Caudate nucleus (tissue), 63 donors: ENCODE measurements at places on chromosomes 5 and 9.
A peak's percentile ranks its signal among the peaks of the same experiment; 100 is the strongest.

GRCh38 chr5:1391691-1392090 is 46.8 kb upstream of the CLPTM1L start:
- no peak for DNase-seq

- DNase-seq = no peak
These were observed 5.0 kb downstream of the LOX start for GRCh38 chr5:122073018-122073417.

- no peak for DNase-seq
These were observed 110.7 kb downstream of the PDE4D start for GRCh38 chr5:59782856-59783255.

DNA sequence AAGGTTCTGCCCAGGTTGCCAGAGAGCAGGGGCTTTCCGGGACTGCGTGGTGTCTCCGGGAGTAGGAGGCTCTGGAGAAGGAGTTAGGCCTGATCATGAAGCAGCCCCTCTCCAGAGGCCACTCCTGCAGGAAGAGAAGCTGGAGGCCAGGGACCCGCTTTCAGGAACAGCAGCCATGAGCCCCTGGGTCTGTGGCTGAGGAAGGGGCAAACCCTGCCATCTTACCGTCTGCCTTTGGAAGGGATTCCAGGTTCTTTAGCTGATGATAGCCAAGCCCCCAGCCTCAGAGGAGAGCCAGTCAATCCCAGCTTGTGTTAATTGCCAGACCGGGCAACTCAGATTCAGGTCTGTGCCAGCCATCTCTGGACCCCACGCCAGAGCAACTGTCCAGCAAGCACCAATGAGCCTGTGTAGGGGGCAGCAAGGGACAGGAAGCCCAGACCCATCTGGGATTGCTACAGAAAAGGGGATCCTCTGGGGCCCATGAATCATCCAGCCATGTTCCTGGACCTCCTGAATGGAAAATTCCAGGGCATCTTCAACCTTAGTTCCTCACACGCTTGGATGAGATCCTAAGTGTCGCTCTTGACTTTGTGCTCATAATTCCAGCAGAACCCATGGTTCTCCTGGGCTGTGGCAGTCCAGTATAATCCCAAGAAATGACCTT is 42.7 kb upstream of the MVB12B start:
- no peak for DNase-seq

GRCh38 chr5:135814316-135814715 is 20.1 kb upstream of the SLC25A48 start:
- DNase-seq = no peak

DNA sequence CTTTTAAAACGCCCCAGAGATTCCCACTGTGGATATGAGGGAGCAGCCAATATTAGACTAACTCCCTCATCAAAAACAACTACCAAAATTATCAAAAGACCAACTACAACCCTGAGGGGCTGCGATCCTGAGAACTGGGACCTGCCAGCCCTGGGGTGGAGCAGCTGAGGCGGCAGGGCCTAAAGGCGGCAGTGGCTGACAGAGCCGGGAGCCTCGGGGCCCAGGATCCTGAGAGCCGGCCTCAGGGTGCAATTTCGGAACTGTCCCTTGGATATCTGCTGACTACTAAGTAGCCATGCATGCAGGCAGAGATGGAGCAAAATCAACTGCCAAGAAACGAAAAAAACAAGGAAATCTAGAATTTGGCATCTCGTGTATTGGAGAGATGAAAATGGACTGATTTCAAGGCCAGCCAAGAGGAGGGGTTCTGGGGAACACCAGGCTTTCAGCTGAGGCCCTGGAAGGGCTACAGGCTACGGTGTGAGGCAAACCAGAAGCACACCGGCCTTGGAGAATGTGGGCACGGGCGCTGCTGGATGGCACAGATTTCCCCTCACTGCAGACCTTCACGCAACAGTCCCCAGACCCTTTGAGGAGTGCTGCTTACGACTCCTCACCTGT is 63.6 kb upstream of the UBAC1 start:
- no peak for DNase-seq

- DNase-seq = no peak
These were observed 200.7 kb downstream of the FANCC start for GRCh38 chr9:95116808-95117204.

GRCh38 chr9:6907772-6908381 is 150.1 kb downstream of the KDM4C start:
- DNase-seq = no peak

- DNase-seq = peak; percentile 80
These were observed at the start of gene MAP3K1 for GRCh38 chr5:56814963-56815657. TSS of gene MAP3K1 (plus strand) at chr5:56815549. CDS start at chr5:56815574, 25 bp downstream.

- peak; percentile 39 for DNase-seq
These were observed 35.0 kb downstream of the IPPK start for GRCh38 chr9:92634712-92635605.

DNA sequence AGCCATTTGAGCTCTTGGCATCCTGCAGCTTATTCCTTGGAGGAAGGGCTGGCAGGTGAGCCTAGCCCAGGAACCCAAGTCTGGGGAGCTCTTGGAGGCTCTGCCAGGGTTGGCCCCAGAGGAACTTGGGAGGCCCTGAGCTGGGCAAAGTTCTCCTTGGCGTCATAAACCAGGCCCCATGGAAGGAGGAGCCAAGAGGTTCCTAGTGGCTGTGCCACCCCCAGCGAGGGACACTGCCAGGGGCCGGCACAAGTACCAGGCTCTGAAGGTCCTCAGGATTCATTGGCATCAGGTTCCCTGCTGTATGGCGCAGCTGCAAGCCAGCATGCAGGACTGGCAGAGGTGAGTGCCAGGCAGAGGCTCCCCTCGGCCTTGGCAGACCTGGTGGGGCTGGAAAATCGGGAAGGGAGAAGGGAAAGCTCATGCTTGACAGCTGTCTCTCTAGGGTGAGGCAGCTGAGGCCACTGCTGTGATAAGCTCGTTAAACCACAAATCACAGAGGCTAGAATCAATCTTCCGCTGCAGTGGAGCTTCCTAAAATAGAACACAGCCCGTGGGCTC is 54.6 kb upstream of the SYNPO start:
- DNase-seq = no peak

- DNase-seq = no peak
These were observed 234.2 kb upstream of the PPP1R2B start for GRCh38 chr5:156615901-156616300.
